ENCODE measurements at places on chromosomes 7 and 10.

DNA sequence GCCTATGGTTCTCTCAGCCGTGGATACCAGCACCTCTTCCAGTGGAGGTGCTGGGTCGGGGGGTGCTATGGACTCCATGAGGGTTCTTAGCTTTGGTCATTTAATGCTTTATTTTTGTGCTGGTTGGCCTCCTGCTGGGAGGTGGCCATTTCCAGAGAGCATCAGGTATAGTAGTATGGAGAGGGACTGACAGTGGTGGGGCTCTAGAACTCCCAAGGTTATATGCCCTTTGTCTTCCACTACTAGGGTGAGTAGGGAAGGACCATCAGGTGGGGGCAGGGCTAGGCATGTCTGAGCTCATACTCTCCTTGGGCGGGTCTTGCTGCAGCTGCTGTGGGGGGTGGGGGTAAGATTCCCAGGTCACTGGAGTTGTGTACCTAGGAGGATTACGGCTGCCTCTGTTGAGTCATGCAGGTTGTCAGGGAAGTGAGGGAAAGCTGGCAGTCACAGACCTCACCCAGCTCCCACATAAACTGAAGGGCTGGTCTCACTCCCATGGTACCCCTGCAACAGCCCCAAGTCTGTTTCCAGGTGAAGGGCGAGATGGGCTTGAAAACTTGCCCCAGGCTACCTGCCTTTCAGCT is 763.2 kb upstream of the LRRTM3 start:
- no peak for DNase-seq

- DNase-seq, result no peak
Measured at GRCh38 chr10:29055101-29055500, 233.8 kb upstream of the LYZL1 start.

- DNase-seq, result no peak
Measured at GRCh38 chr10:31509989-31510388, 191.0 kb downstream of the ZEB1 start.

DNA sequence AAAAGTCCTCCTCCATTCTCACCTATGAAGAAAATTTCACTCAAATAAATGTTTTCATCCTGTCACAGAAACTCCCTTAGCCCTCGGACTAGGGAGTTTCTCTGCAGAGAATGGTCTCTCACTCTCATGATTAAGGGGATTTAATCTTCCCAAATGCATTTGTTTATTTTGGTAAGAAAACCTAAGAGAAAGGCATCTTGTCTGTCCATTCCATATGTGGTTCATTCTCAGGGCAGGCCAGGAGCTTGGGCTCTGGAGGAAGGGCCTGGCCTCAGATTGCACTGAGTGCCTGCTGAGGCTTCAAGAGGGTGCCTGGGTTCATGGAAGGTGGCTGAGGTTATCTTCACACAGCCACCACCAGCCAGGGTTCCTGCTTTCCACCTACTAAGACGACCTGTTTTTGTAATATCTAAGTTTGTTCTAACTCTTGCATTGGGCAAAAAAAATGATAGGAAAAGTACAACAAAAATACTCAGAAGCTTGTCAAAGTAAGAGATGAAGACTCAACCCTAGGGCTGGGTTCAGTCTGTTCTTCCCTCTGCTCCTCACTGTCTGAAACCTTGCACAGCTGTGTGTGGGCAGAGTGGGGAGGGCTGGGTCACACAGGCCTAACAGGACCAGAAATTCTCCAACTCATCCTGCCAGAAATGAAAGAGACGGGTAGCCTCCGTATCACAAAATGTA is 186.7 kb downstream of the CXCL12 start:
- no peak for DNase-seq

GRCh38 chr7:16078076-16078952 is 343.0 kb downstream of the CRPPA start:
- DNase-seq, result peak; percentile 73

GRCh38 chr10:77478247-77478961 is 159.2 kb downstream of the KCNMA1 start:
- no peak for DNase-seq

Measured in SHP77 treated with DMSO at 0.1 percent for 48 hours (cell line).